ENCODE measurements at places on chromosomes 16 and 17.

DNA sequence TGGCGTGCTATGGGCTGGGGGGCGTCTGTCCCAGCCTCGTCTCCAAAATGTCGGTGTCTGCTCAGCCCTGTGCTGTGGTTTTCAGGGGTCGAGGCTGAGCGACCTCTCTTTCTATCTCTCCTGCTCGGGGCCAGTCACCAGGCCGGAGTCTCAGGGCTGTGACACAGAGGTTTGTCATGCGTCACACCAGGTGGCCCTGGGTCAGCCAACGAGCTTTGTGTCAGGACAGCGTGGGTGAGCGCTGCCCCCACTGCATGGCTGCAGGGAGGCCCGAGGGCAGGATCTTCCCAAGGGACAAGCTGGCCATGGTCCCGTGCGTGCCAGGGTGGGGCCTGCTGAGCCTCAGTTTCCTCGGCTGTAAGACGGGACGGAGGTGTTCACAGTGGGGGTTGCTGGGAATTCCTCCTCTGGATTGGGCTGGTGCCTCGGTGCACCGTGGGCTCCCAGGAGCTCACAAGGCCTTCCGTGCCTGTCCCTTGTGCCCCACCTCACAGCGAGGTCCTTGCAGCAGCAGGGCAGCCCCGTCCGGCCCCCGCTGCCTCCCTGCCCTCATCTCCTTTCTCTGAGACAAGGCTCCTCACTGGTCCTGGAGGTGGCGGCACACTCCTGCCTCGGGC, 50.5 kb downstream of the CBFA2T3 start:
- no peak for DNase-seq

- DNase-seq: no peak
Measured at GRCh38 chr16:23306199-23307100, 4.3 kb downstream of the SCNN1B start.

- DNase-seq: no peak
Measured at GRCh38 chr17:77675411-77675810, 283.1 kb upstream of the TNRC6C start.

GRCh38 chr17:13230350-13231264, 212.8 kb upstream of the ELAC2 start:
- no peak for DNase-seq

- DNase-seq: no peak
Measured at GRCh38 chr17:43698678-43699437, 37.1 kb upstream of the MEOX1 start.

- no peak for DNase-seq
Measured at GRCh38 chr16:77838597-77839255, 50.4 kb downstream of the VAT1L start.

DNA sequence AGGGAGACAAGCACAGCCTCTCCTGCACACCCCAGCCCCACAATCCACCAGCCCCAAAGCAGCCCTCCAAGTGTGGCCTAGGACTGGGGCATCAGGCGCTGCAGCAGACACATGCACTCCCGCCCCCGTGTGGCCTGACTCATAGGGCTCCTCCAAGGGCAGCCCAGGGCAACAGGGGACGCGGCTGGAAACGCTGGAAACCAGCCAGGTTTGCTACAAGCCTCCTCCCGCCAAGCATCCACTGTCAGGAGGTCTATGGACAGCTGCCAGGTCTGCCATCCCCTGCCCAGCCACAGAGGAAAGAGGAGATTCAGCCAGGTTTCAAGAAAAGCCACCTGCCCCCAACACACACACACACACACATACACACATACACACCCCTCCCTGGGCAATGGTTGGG, 25.8 kb downstream of the SRCIN1 start:
- no peak for DNase-seq

GRCh38 chr17:63764716-63765115, 8.7 kb downstream of the CCDC47 start:
- DNase-seq: no peak

DNA sequence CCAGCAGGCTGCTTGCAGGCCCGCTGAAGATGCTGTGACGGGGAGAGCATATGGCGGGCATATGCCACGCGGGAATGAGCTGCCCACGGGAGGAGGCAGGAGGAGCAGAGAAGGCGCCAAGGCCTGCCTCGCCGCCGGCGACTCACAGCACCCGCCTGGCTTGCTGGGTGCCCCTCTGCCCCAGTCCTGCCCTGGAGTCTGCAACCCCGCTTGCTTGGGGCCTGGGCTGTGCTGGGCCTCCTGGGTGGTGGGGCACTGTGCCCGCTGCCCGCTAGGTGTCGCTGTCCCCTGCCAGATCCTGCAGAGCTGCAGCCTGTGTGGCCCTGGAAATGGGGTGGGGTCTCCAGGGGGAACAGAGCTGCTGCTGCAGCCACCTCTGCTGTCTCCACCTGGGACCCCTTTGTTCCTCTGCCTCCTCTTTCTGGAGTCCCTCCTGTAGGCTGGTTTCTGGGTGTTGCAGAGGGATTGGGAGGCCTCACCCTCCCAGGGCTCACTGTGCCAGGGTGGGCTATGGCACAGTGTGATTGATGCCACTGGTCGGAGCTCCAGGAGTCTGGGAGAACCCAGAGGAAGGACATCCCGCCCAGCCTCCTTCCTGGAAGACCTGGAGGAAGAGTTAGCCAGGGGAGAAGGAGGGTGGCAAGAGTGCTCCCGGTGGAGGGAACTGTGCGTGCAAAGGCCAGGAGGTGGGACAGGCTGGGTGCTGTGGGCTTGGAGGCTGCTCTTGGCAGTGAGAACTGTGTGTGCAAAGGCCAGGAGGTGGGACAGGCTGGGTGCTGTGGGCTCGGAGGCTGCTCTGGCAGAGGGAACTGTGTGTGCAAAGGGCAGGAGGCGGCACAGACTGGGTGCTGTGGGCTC, 141.0 kb upstream of the CIBAR2 start:
- no peak for DNase-seq

DNA sequence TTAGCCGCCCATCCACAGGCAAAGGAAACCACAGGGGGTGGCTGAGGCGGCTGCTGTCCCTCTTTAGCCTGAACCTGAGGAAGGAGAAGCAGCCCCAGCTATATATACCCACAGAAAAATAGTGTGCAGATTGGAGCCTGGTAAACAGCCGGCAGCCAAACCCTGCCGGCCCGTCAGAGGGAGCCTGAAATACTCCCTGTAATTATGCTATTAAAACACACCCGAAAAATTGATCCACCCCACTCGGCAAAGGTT, 6.8 kb downstream of the PIEZO1 start:
- no peak for DNase-seq

GRCh38 chr17:17742133-17742621, 60.9 kb downstream of the RAI1 start:
- no peak for DNase-seq

GRCh38 chr16:56196381-56196780, 5.1 kb downstream of the GNAO1 start:
- no peak for DNase-seq

GRCh38 chr16:47578573-47578972, 117.4 kb downstream of the PHKB start:
- DNase-seq: no peak

DNA sequence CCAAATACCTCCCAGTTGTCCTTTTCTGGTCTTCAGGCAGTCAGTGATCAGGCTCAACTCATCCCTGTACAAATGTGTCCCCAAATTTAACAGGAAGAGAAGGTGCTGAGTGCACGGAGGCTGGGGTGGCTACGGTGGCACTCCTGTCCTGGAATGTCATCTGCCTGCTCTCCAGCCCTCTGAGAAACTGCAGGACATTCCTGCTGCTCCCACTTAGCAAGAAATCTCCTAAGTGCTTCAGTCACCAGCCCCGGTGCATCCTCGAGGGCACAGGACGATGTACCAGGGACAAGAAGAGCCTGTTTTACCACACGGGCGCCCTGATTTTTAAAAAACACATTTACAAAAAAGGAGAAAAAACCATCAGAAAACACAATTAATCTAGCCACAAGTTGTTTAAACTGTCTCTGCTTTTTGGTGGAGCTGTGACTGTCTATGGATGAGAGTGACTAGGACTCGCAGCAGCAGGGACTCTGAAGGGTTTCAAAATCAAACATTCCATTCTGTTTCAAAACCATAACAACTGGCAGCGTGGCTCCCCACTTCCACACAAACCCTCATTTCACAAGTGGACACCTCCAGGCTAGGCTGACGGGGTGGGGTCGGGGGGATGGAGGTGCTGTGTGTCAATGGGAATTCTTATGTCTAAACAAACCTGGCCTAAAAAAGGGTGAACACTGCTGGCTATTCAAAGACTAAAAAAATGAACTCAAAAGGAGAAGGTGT, 65.3 kb upstream of the CNEP1R1 start:
- no peak for DNase-seq

- peak; percentile 5 for DNase-seq
Measured at GRCh38 chr16:3520413-3520812, 19.6 kb downstream of the CLUAP1 start.

DNA sequence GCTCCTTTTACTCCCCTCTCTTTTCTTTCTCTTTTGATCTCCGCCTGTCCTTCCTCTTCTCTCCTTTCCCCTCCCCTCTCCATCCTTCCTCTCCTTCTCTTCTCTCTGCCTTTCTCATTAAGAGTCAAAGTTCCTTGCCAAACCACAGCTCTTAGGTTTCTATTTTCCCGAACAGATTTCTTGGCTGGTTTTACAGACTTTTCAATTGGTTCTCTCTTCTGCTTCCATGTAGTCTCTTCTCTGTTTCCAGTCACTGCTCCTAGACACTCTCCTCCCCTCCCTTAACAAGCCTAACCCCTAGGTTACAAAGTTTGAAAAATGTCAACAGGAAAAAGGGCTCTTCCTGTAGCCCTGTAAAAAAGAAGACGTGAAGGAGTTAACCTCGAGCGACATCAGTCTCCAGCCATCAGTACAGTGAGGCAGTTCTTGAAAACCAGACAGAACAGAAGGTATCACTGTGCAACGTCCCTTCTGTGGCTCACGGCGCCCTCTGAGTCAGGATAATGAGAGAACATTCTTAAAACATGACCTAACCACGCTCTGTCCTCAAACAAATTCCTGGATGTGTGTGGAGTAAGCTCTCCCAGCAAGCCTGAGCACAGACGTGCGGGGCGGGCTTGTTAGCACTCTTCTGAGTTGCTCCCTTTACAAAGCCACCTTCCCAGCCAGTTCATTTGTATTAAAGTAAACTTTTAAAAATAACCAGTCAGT, 11.6 kb upstream of the MARCHF10 start:
- peak; percentile 81 for DNase-seq

GRCh38 chr16:19861133-19861532, 23.5 kb downstream of the GPRC5B start:
- DNase-seq: no peak

DNA sequence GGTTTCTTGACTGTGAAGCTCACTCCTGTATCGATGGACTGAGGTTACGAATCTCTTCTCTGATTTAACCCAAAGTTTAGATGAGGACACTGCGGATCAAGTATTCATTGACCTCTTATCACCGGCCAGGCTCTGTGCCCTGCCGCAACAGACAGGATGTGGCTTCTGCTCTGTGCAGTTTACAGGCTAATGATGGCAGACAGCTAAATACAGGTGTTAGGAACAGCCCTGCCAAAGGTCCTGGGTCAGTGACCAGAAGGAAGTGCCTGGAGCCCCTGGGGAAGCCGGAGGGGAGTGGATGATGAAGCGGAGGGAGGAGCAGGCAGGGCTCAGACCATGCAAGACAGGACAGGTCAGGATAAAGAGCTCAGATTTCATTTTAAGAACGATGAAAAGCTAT, 44.4 kb downstream of the HAPSTR1 start:
- no peak for DNase-seq

GRCh38 chr17:74276541-74277009, 2.5 kb downstream of the DNAI2 start:
- no peak for DNase-seq

DNA sequence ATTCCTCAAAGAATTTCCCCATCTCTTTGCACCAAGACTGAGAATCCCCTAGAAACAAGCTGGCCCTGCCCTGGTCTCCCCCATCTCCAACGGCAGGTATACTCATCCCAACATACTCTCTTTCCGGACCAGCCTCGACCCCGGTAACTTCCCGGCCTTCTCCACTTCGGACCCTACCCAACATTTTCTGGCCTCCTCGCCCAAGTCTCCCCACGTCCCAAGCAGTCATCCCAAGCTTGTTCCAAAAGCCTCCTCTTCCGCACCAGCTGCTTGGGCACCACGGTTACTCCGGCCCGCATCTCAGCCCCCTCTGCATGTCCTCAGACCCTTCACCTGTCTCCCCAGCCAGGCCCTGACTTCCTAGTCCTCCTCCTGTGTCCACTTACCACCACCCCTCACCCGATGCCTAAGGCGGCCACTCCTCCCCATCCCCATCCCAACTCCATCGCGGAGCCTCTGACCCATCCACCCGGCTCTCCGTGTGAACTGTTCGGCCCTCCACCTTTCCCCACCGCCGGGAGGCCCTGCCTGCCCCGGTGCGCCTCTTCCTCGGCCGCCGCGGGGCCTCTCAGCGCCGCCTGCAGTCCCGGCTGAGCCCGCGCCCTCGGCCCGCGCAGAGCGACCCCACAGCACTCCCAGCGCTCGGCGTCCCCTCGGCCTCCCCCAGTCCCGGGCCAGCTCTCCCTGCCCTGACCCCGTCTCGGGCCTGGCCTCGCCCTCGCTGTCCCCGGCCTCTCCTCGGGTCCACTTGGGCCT, 994 bp downstream of the PITPNA start:
- DNase-seq: no peak

GRCh38 chr17:69342896-69343644, 16.1 kb upstream of the ABCA5 start:
- DNase-seq: no peak

- no peak for DNase-seq
Measured at GRCh38 chr17:73824321-73824720, 180.1 kb upstream of the SDK2 start.

- DNase-seq: no peak
Measured at GRCh38 chr16:69112285-69113129, 7.1 kb downstream of the HAS3 start.

- DNase-seq: no peak
Measured at GRCh38 chr17:64332502-64332901, 58.2 kb downstream of the PECAM1 start.

DNA sequence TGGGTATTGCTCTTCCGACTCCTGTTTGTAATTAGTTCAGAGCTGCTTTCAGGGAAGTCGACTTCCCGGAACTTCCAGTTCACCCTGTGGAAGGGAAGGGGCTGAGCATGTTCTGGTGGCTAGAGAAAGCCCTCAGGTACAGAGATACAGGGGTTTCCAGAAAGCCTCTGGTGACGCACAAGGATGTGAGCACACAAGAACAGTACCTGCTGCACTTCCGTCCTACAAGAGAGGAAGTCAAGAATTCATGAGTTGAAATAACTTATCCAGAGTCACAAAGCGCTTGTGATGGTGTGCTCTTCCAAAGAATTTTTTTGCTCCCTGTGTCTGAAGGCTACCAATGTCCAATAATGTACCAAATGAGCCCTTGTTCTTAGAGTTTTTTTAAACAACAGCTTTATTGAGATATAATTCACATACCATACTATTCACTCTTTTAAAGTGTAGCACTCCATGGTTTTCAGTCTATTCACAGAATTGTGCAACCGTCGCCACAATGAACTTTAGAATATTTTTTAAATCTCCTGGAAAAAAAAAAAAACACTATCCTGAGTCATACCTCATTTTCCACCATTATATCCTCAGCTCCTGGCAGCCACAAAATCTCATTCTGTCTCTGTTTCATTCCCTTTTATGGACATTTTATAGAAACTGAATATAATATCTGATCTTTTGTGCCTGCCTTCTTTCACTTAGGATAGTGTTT, 327.6 kb downstream of the CDH13 start:
- DNase-seq: no peak

All from AG09319 (cell line).